Activated naive CD4-positive, alpha-beta T cell (primary cell): ENCODE measurements at places on chromosomes 3 and 15.
A peak's percentile ranks its signal among the peaks of the same experiment; 100 is the strongest.

- no peak for DNase-seq
Measured at GRCh38 chr3:7309641-7310102, 448.8 kb downstream of the GRM7 start.

GRCh38 chr15:52121896-52122295, 9.3 kb upstream of the BCL2L10 start:
- no peak for DNase-seq

DNA sequence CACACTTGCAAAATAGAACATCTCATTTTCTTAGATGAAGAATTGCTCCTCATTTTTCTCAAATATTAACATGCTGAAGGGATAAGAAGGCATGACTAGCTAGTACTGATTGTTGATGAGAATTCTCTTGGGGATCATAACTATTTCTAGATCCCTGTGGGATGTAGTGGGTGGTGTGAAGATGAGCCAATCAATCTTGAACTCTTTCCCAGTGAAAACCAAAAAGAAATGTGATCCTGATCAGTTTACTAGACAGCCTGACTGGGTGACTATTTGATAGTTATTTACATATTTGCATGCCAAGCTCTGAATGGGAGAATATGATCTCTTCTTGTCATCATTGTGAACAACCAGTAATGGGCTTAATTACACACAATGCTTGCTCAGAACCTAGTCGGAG, 63.7 kb downstream of the ZIC1 start:
- no peak for DNase-seq

- no peak for DNase-seq
Measured at GRCh38 chr3:156303001-156303707, 182.8 kb downstream of the KCNAB1 start.

- DNase-seq: no peak
Measured at GRCh38 chr3:196044513-196044912, 37.4 kb downstream of the TFRC start.

- no peak for DNase-seq
Measured at GRCh38 chr3:172606021-172606420, 82.8 kb upstream of the TNFSF10 start.

GRCh38 chr3:171711461-171712170, 98.7 kb downstream of the PLD1 start:
- DNase-seq: no peak

DNA sequence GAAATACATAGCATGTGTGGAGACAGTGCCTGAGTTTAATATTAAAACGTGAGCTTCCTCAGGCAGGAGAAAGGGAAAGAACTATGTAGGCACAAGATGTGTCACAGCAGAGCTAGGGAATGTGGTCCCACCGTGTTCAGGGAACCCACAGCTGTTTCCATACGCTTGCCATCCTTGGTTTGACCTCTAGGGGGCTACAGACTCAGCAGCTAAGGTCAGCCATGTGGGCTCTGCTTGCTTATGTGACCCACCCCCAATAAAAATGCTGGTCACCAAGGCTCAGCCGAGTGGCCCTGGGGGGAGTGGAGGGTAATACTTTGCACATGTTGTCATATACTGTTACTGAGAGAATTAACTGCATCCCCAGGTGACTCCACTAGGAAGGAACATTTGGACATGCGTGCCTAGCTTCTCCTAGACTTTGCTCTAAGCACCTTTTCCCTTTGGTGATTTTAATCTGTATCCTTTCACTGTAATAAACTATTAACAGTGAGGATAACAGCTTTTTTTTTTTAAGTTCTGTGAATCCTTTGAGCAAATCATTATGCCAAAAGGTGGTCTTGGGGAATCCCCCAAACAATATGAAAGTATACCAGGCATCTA, 3.3 kb downstream of the TUBGCP5 start:
- peak; percentile 13 for DNase-seq

- no peak for DNase-seq
Measured at GRCh38 chr3:193677734-193678133, 84.7 kb downstream of the OPA1 start.

DNA sequence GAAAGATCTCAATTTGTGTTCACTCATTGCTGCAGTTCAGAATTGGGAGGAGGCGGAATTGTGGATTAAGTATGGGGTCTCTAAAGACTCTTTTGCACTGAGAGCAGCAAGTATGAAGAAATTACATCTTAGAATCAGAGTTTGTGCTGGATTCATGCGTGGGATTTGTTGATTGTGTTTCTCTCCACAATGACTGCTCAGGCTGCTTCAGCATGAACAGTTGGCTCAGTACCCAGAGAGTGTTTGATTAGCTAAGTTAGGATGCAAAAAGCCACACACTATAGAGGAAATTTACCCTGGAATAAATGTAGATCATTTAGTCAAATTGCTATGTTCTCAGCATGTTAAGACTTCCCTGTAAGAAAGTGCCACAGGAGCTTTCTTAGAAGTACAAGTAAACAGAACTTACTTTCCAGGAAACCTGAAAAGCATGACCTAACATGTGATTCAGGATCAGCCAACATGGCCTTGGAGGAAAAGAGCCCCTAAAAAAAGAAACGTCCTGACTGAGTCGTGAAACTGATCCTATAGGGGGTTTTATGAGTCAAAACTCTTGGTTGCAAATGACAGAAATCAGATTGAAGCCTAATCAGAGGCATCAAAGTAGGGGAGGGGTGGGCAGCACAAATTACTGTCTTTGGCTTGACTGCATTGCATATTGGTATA, 32.6 kb downstream of the HHLA2 start:
- DNase-seq: no peak

- DNase-seq: no peak
Measured at GRCh38 chr3:38577371-38578080, 72.0 kb downstream of the SCN5A start.

DNA sequence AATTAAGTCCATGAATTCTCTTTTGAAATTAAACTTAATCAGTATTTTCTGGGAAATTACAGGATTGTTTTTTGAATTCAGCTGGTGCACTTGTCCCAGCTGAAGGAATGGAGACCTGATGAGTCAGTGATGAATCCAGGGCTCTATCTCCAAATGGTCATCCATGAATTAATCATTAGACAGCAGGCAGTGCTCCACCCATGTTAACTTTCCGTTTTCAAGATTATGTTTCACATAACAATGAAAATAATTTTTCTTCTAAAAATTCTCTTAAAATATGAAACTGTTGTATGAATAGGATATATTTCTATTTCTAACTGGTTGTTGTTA, 13.9 kb upstream of the PAQR9 start:
- no peak for DNase-seq
